GM20000 (cell line): ENCODE measurements at places on chromosomes 6 and 20.

- DNase-seq, result no peak
Measured at GRCh38 chr6:145332011-145332410, 403.3 kb downstream of the EPM2A start.

- no peak for DNase-seq
Measured at GRCh38 chr6:85620308-85620707, 22.4 kb downstream of the SYNCRIP start.

- DNase-seq, result peak; percentile 50
Measured at GRCh38 chr6:35247642-35248231, 11.8 kb upstream of the ZNF76 start.

DNA sequence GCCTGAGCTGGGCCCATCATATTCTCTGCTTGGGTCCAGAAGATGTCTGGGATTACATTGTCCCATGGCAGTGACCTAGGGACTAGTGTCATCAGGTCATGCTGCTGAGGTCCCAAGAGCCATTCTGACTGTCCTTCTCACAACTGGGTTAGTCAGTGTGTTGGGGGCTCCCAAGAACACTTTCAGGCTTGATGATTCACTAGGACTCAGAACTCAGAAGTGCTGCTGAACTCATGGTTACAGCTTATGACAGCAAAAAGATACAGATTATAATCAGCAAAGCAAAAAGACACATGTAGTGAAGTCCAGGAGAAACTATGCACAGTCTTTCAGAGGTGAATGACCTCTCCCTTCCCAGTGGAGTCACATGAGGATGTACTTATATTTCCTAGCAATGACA lies 107.8 kb downstream of the SYNE1 start:
- DNase-seq, result no peak

DNA sequence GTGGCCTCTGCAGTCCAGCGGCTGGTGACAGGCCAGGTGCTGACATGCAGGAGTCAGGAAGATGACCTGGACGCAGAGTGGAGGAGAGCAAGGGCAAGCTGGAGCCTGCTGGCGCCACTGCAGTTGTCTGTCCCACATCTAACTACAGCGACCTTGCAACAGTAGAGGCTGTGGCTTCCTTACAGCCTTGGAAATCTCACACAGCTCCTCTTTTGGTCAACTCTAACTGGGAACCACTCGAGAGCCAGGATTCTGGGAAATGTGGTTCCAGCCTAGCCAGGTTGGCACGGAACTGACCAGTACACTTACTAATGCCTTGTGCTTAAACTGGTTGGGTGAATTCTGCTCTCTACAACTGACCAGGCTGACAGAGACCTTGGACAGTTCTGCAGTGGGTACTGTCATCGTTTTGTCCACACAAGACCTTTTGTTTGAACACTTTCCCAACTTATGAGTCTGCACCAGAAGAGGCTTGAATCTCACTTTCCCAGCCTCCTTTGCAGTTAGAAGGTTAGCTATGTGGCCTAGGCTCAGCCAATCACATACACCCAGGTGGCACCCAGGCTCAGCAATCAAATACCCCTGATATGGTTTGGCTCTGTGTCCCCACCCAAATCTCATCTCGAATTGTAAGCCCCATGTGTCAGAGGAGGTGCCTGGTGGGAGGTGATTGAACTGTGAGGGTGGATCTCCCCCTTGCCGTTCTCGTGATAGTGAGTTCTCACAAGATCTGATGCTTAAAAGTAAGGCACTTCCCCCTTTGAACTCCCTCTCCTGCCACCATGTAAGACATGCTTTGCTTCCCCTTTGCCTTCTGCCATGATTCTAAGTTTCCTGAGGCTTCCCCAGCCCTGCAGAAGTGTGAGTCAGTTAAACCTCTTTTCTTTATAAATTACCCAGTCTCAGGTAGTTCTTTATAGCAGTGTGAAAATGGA lies 153.5 kb downstream of the ZMYND8 start:
- no peak for DNase-seq

DNA sequence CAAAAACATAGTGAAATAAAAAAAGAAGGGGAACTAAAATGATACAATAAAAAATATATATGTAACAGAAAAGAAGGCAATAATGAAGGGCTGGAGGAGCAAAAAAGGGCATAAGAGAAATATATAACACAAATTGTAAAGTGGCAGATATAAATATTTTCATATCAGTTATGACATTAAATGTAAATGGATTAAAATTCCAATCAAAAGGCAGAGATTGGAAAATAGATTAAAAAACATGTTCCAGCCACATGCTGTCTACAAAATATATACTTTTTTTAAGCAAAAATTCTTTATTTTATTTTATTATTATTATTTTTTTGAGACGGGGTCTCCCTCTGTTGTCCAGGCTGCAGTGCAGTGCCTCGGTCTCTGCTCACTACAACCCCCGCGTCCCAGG lies 23.9 kb upstream of the NT5E start:
- no peak for DNase-seq

DNA sequence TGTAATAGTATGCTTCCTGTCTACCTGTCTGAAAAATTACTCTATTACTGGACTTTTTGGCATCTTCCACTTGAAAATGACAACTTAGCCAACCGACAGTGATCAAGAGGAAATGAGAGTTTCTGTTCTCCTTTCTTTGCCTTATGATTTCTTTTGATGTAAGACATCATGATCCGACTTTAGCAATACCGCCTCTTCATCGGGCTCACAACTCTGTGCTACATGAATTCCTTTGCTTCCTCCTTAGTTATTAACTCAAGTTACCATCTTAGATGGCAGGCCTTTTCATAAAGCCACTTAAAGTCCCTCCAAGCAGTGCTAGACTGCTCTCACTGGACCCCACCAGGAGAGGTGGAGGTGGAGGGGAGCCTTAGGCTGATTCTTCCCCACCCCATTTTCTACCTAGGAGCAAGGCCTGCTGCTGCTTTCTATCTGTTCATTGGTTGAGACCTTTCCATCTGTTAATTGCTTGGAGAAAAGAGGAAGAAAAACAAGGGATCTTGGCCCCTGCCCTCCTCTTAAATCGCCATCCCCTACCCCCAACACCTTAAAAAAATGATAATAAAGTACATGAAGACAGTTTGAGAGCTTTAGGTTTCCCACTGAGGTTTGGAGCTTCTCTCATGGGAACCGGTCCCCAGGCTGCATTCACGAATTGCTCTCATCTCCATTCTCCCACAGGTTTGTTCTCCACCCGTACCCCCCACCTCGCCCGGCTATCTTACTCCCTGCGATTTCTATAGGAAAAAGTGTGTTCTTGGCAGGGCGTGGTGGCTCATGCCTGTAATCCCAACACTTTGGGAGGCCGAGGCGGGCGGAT lies 21.6 kb upstream of the MCM3 start:
- peak; percentile 68 for DNase-seq

DNA sequence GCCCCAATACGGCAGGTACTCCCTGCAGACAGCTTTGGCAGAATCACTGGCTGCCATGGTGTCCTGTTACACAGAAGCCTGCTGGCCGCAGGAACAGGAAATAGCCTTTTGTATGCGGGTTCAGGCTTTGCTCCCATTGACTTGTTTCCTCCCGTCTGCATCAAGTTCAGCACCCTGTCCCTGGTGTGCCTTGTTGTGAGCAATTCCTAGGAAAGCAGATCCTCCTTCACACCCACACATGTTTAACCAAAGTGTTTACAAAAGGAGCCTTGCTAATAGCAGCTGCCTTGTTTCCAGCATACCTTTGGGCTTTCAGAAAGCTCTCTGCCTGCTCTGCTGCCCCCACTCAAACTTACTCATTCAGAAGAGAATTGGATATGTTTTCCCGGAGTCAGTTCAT lies 127.2 kb upstream of the SUPT3H start:
- DNase-seq, result no peak

- DNase-seq, result no peak
Measured at GRCh38 chr20:32888636-32889035, 29.9 kb downstream of the EFCAB8 start.

DNA sequence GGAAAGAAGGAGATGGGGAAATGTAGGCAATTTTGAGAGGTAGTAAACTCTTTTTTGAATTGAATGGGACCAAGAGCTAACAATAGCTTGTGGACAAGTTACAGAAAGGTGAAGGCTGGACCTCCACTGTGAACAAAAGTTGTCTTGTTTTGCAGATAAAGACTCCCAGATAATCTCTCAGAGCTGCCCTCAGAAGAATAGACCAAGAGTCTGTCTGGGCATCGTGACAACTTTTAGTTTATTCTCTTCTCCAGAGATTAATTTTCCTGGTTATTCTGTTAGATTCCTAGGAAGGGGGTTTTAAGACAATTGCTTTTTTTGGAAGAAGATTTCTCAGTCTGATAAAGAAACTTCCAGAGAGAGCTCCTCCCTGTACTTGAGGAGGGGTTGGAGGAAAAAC lies 161.9 kb downstream of the COL19A1 start:
- DNase-seq, result no peak

GRCh38 chr20:58986286-58986967 lies 5.4 kb downstream of the NELFCD start:
- no peak for DNase-seq

DNA sequence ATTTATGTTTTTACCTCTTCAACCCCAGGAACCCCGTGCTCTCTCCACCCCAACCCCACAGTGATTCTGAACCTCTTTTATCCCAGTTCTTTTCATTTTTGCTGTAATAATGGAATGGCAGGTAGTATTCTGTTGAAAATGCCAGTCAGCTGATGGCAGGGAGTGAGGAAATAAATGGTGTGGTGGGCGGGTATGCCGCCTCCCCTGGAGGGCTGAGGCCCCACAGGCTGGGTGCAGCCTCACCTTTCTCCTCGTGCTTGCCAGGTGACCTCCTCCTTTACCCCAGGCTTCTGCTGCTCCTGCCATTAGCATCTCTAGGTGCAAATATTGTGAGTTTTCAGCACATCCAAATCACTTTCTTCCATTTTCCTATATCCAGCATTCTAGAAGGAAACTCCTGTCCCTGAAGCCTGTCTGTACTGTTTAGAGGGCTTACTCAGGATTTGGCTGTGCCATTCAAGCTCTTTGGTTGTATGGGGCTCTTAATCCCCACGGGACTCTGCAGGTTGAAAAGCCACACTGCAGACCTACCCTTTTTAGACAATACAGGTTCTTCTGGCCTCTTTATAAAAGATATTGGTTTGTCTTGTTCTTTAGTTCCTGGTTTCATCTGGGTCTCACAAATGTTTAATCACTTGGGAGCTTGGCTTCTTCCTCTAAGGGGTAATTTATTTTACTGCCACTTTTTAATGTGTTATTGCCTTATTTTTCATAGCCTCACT lies 201.8 kb downstream of the JARID2 start:
- no peak for DNase-seq

DNA sequence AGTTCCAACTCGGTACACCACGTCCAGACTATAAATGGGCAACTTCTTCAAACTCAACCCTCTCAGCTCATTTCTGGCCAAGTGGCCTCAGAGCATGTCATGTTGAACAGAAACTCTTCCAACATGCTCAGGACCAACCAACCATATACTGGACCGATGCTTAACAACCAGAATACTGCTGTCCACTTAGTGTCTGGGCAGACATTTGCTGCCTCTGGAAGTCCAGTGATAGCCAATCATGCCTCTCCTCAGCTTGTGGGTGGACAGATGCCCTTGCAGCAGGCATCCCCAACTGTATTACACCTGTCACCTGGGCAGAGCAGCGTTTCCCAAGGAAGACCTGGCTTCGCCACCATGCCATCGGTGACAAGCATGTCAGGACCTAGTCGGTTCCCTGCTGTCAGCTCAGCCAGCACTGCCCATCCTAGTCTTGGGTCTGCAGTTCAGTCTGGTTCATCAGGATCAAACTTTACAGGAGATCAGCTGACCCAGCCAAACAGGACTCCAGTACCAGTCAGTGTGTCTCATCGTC lies 47.8 kb downstream of the BICRAL start:
- no peak for DNase-seq

DNA sequence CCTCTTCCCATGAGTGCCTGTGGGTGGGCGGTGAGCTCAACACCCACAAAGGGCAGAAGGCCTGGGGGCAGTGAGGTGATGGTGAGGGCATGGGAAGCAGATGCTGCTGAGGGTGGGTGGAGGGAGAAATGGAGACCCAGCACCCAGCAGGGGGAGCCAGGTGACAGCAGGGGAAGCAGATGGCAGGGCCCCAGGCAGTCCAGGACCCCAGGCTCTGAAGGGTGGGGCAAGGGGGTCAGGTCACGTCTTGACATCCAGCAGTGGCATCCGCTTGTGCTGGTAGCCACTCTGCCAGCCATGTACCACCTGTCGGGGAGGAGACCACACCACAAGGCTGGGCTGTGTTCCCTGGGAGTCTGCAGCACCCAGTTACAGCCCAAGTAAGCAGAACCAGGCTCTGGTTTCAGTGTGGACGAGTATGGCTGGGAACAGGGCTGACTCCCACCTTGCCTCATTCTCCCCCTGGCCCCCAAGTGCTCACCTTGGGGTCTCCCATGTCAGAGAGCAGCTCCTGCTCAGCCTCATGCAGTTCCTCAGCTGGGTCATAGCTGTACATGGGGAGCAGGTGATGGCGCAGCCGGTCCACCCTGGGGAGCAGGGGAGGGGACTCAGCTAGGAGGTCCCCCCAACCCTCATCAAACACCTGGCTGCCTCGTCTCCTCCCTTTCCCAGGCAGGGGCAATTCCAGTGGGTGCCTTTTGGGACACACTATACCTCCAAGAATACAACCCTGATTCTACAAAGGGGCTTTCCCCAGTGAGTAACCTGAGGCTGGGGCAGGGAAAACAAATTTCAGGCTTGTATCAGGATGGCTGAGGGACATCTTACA lies 2.0 kb downstream of the SMIM29 start:
- peak; percentile 60 for DNase-seq

DNA sequence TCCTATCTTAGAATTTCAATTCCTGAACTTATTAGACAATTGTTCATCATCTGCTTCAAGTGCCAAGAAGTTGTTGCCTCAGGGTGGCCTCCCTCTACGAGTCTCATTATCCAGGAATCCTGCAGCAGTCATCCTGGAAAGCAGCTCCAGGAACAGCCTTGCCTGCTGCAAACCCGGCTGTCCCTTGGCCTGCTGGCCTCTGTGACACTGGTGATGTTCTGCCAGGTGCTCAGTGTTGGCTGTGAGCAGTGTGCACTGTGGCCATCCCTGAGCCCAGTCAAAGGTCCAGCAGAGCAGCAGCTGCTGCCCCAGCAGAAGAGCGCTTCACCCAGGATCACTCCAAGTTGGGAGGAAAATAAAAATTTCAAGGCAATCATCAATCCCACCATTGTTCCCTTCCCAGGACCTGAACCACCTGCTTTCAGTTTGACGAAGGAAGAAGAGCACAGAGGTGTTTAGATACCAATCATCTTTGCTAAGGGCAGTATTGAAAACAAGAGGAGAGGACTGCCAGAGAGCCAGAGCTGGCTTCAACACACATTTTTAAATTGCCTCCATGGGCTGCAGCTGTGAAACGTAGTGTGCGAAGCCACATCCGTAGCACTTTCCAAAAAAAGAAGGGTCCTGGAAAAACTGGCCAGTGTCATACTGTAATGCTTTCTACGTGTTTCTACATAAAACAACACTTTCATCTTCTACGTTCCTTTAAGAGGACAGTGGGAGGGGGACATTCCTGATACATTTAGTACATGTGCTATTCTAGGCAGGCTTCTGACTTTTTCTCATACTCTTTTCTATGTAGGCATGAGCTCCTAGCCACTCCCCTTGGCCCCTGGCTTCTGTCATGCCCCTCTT lies 7.2 kb upstream of the FAM50B start:
- DNase-seq, result no peak

- no peak for DNase-seq
Measured at GRCh38 chr20:18638768-18639167, 50.9 kb downstream of the DTD1 start.

- no peak for DNase-seq
Measured at GRCh38 chr6:36605143-36605542, 11.0 kb downstream of the SRSF3 start.

- no peak for DNase-seq
Measured at GRCh38 chr20:3473324-3473723, 2.5 kb downstream of the ATRN start.
